Naive B cell (primary cell): ENCODE measurements at places on chromosomes 3 and 15. TPM values are rescaled to one million over a fixed set of nuclear protein-coding genes. Genes with fewer than 3 reads are reported as not detected.

Gene PLA2G4D
- not detected for polyA plus RNA-seq

- DNase-seq, result no peak
- peaks cover 7% of the 10 kb centered on the region for H3K36me3 ChIP-seq
- H3K4me3 ChIP-seq, result no peak overlapping the region
- H3K4me1 ChIP-seq, result no peaks in the 10 kb centered on the region
- no peaks in the 10 kb centered on the region for H3K27me3 ChIP-seq
- H3K27ac ChIP-seq, result no peak overlapping the region
These were observed 99.3 kb downstream of the LRRK1 start for GRCh38 chr15:101018450-101018849.

DNA sequence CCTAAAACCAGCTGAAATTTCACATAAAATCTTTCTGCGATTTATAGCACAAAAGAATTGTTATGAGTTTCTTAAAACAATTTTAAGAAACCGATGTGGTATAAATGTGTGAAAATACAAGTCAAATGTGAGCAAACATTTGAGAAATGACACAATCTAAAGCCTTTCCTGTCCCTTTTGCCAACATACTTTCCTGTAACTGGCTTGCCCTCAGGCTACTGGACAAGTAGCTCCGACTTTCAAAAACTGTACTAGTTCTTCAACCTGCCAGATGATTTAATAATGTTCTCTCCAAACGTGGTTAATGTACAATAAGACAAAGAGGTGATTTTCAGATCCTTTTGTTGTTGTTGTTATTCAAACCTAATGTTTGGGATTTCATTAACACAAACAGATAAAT is 105.9 kb upstream of the ARHGEF26 start:
- H3K4me1 ChIP-seq, result no peaks in the 10 kb centered on the region
- H3K4me3 ChIP-seq, result no peak overlapping the region
- H3K27me3 ChIP-seq, result peaks cover 4% of the 10 kb centered on the region
- H3K36me3 ChIP-seq, result no peaks in the 10 kb centered on the region

DNA sequence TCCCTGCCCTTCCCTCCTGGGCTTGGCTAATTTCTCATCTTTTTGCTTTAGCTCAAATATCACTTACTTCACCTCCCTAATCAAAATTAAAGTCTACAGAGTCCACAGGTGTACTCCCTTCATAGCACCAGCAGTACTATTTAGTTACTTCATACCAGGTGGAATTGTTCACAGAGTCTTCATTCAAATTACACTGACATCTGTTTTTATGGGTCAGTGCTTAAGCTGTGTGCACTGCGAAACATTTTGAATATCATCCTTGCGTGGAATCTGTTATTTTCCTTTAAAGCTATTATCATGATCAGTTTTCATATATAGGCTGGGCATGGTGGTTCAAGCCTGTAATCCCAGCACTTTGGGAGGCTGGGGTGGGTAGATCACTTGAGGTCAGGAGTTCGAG is 2.7 kb upstream of the SERF2 start:
- peak; percentile 51 for DNase-seq
- peak overlapping the region; percentile 77 for H3K4me3 ChIP-seq
- H3K27ac ChIP-seq, result peak overlapping the region; percentile 92
- no peaks in the 10 kb centered on the region for H3K27me3 ChIP-seq

DNA sequence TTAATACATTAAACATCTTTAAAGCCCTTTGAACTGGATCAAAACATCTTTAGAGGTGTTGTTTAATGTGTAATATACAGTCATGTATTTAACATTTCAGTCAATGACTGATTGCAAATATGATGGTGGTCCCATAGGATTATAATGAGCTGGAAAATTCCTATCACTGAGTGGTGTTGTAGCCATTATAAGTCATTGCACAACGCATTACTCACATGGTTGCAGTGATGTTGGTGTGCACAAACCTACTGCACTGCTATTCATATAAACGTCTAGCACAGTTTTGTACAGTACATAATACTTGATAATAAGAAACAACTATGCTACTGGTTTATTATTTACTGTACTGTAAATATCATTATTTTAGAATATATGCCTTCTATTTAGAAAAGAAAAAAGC is 75.6 kb downstream of the DTWD1 start:
- DNase-seq, result no peak
- no peaks in the 10 kb centered on the region for H3K27me3 ChIP-seq
- H3K36me3 ChIP-seq, result no peaks in the 10 kb centered on the region
- H3K27ac ChIP-seq, result no peak overlapping the region
- H3K4me1 ChIP-seq, result no peaks in the 10 kb centered on the region
- no peak overlapping the region for H3K4me3 ChIP-seq

- H3K36me3 ChIP-seq, result no peaks in the 10 kb centered on the region
- no peak overlapping the region for H3K4me3 ChIP-seq
- H3K4me1 ChIP-seq, result peaks cover 23% of the 10 kb centered on the region
- H3K27ac ChIP-seq, result no peak overlapping the region
These were observed 65.7 kb downstream of the SYNM start for GRCh38 chr15:99170476-99171065.

- peaks cover 18% of the 10 kb centered on the region for H3K36me3 ChIP-seq
- H3K4me1 ChIP-seq, result peaks cover 11% of the 10 kb centered on the region
- H3K27me3 ChIP-seq, result no peaks in the 10 kb centered on the region
- no peak overlapping the region for H3K4me3 ChIP-seq
- H3K27ac ChIP-seq, result no peak overlapping the region
These were observed 75.3 kb upstream of the BLM start for GRCh38 chr15:90641581-90642463.

GRCh38 chr3:41296556-41296955 is 97.3 kb downstream of the CTNNB1 start:
- peaks cover 2% of the 10 kb centered on the region for H3K4me1 ChIP-seq
- DNase-seq, result no peak
- no peaks in the 10 kb centered on the region for H3K36me3 ChIP-seq
- no peaks in the 10 kb centered on the region for H3K27me3 ChIP-seq

Gene TP63
- polyA plus RNA-seq, result not detected

GRCh38 chr15:62254137-62254934 is 89.3 kb upstream of the C2CD4B start:
- no peak for DNase-seq
- no peaks in the 10 kb centered on the region for H3K36me3 ChIP-seq
- H3K4me1 ChIP-seq, result no peaks in the 10 kb centered on the region

DNA sequence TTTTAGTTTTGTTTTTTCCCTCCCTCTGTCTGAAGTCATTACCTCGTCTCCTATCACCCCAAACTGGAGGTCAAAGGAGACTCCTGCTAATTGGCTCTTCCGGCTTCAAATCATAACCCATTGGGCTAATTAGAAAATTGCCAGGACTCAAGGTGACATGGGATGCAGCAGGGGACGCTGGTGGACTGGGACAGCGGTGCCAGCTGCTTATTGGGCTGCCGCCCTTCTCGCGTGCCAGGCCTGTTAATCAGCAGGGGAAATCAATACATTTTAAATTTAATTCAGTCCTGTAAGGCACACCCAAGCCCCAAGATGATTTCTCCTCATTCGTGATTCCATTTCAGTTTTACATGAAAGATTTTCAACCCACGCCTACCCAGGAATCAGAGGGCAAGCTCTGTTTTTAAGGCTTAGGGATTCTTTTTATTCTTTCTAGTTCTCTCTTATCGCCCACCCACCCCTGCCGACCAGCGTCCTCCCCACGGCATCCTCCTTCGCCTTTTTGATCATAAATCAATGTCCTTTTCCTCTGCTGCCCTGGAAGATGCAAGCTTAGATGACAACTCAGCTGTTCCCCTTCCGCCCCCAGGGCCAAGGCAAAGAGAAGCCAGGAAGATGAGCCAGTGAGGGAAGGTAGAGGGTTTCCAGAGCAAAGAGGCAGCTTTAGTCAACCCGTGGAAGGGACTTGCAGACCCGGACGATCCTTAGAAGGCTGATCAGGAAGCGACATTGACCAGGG is 329.6 kb downstream of the UACA start:
- H3K4me3 ChIP-seq, result no peak overlapping the region
- H3K27ac ChIP-seq, result no peak overlapping the region
- H3K36me3 ChIP-seq, result no peaks in the 10 kb centered on the region
- DNase-seq, result no peak
- H3K27me3 ChIP-seq, result no peaks in the 10 kb centered on the region

- no peak overlapping the region for H3K4me3 ChIP-seq
- no peak for DNase-seq
- H3K4me1 ChIP-seq, result peaks cover 3% of the 10 kb centered on the region
- H3K27me3 ChIP-seq, result no peaks in the 10 kb centered on the region
- H3K27ac ChIP-seq, result no peak overlapping the region
These were observed 234.1 kb downstream of the ADAMTS17 start for GRCh38 chr15:100107606-100108225.

Gene CHRNB4
- not detected for polyA plus RNA-seq

Gene GOLGA6A
- polyA plus RNA-seq, result 0.09 TPM

- no peaks in the 10 kb centered on the region for H3K36me3 ChIP-seq
- H3K4me3 ChIP-seq, result no peak overlapping the region
- no peak overlapping the region for H3K27ac ChIP-seq
- H3K4me1 ChIP-seq, result no peaks in the 10 kb centered on the region
These were observed 371.7 kb downstream of the DIPK2A start for GRCh38 chr3:144343343-144343742.

DNA sequence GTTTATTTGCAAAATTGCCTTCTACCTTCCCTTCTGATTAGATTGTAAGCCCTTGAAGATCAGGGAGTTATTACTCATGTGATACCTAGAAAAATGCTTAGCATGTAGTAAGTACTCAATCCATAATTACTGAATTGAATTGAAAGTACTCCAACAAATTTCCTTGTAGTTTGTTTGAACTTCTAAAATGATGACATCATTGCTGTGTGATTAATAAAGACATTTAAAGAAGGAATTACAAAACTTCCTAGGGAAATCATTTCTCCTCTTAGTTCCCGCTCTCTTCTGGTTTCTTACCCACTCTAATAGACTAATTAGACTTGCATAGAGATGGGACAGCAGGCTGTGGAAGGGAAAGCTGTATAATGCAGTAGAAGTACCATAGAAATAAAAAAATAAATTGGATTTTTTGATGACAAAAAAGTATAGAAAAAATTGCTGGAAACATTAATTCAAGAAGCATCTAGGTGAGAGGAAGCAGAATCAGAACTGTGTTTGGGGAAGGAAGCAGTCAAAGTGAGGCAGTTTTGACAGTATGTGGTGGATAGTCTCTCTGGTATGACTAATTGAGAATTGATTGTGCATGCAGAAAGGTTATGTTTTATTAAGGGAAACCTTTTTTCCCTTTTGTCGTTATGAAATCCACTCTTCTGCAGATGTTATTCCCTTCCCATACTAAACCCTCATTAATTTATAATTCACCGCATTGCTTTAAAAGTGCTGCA is 93.0 kb downstream of the ALCAM start:
- no peak overlapping the region for H3K27ac ChIP-seq
- no peak for DNase-seq
- peaks cover 22% of the 10 kb centered on the region for H3K4me1 ChIP-seq
- no peaks in the 10 kb centered on the region for H3K36me3 ChIP-seq
- H3K4me3 ChIP-seq, result no peak overlapping the region

- peak overlapping the region; percentile 23 for H3K4me3 ChIP-seq
- H3K4me1 ChIP-seq, result peaks cover 69% of the 10 kb centered on the region
- H3K27ac ChIP-seq, result peak overlapping the region; percentile 64
- peaks cover 7% of the 10 kb centered on the region for H3K36me3 ChIP-seq
These were observed 34.7 kb downstream of the ZNF710 start for GRCh38 chr15:90035840-90036230.

DNA sequence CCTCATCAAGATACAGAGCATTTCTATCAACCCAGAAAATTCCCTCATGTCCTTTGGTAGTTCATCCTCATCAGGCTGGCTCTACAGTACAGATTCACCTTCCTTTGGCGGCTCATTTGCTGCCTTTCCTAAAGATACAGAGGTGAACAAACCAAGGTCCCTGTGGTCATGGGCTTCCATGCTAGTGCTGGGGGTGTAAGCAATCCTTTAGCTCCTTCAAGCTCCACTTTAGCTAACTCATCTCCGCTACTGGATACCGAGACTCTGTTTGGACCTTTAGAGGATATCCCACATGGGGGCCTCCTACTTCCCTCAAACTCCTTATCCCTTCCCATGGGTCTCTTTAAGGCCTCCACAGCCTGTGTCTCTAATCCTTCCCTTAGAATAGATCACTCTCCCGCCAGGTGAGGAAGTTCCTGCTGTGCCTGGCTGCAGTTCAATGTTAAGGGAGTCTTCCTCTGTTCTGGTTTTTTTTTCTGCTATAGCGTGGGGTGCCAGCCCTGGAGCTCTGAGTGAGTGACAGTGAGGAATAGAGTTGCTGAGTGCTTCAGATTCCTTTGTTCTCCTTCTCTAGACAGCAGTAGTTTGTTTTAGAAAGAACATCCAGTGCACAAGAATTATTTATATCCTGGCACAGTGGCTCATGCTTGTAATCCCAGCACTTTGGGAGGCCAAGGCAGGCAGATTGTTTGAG is 30.7 kb downstream of the CLEC3B start:
- H3K27me3 ChIP-seq, result peaks cover 6% of the 10 kb centered on the region
- no peaks in the 10 kb centered on the region for H3K36me3 ChIP-seq
- DNase-seq, result no peak
- H3K4me3 ChIP-seq, result no peak overlapping the region
- H3K27ac ChIP-seq, result no peak overlapping the region

Gene SMCO1
- polyA plus RNA-seq, result not detected

Gene BFSP2
- 1.8 TPM for polyA plus RNA-seq

Gene SERPINI2
- polyA plus RNA-seq, result not detected

GRCh38 chr3:150253622-150254021 is 154.5 kb upstream of the TSC22D2 start:
- H3K27ac ChIP-seq, result no peak overlapping the region
- H3K4me3 ChIP-seq, result no peak overlapping the region

DNA sequence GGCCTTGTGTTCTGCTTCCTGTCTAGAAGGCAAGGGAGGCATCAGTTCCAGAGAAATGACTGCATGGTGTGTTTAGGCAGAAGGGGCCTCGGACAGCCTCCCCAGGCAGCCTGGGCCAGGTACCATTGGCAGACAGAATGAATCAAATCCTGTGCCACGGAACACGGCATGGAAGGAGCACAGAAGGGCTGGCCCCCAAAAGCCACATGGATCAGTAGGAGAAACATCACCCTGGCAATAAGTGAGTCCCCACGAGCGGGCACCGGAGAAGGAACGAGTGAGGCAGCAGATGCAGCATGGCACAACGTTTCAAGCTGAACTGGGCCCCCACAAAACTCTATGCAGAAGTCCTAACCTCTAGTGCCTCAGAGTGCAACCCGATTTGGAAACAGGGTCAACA is 223.2 kb downstream of the ADAMTS17 start:
- no peaks in the 10 kb centered on the region for H3K27me3 ChIP-seq
- H3K4me3 ChIP-seq, result no peak overlapping the region
- DNase-seq, result no peak

Gene LMAN1L
- polyA plus RNA-seq, result not detected

GRCh38 chr3:123476967-123477750 is 28.3 kb upstream of the ADCY5 start:
- H3K36me3 ChIP-seq, result no peaks in the 10 kb centered on the region
- peaks cover 25% of the 10 kb centered on the region for H3K27me3 ChIP-seq
- no peak overlapping the region for H3K4me3 ChIP-seq
- no peak for DNase-seq

Gene STRC
- not detected for polyA plus RNA-seq

Gene RPUSD2
- 18.0 TPM for polyA plus RNA-seq

GRCh38 chr15:23686466-23687142 is 501 bp downstream of the NDN start:
- H3K36me3 ChIP-seq, result no peaks in the 10 kb centered on the region

- no peaks in the 10 kb centered on the region for H3K36me3 ChIP-seq
- no peak overlapping the region for H3K27ac ChIP-seq
- DNase-seq, result no peak
These were observed 28.5 kb upstream of the SLC7A14 start for GRCh38 chr3:170614214-170614966.

Gene HTR3E
- polyA plus RNA-seq, result not detected
